HCT116 (cell line): ENCODE measurements at places on chromosomes 6 and 20. TPM values are rescaled to one million over a fixed set of nuclear protein-coding genes. Genes with fewer than 3 reads are reported as not detected.

Gene ATXN1
- 21.0 TPM for total RNA-seq

Gene SLC26A8
- total RNA-seq, result not detected

Gene PARD6B
- total RNA-seq, result 41.3 TPM

Gene TMEM244
- not detected for total RNA-seq

Gene TMEM200A
- total RNA-seq, result 22.9 TPM

Gene CNBD2
- total RNA-seq, result 3.1 TPM

Gene HLA-DRB1
- total RNA-seq, result 2.7 TPM

Gene KHDC1
- total RNA-seq, result 9.1 TPM

Gene TRIM40
- total RNA-seq, result not detected

Gene RAET1G
- total RNA-seq, result 0.37 TPM

Gene FRS3
- 5.9 TPM for total RNA-seq

Gene HUS1B
- 0.76 TPM for total RNA-seq

Gene HLA-DPA1
- total RNA-seq, result 0.89 TPM

Gene MYCT1
- not detected for total RNA-seq

Gene TM9SF4
- total RNA-seq, result 51.2 TPM

Gene GNL1
- total RNA-seq, result 113 TPM

Gene PKHD1
- not detected for total RNA-seq

Gene PRKN
- total RNA-seq, result 2.6 TPM

Gene ATP9A
- 16.8 TPM for total RNA-seq

Gene WTAP
- total RNA-seq, result 88.6 TPM

Gene PRL
- not detected for total RNA-seq

Gene SLC22A7
- total RNA-seq, result not detected

Gene BFSP1
- total RNA-seq, result 8.8 TPM

Gene ZNF831
- total RNA-seq, result 0.15 TPM

Gene GNMT
- total RNA-seq, result 0.57 TPM

Gene TRIM31
- not detected for total RNA-seq

Gene C20orf144
- total RNA-seq, result 0.37 TPM

Gene EYS
- not detected for total RNA-seq

Gene DSE
- total RNA-seq, result 38.5 TPM

Gene CLDN20
- total RNA-seq, result not detected

Gene FHL5
- total RNA-seq, result not detected

Gene EMILIN3
- total RNA-seq, result not detected

Gene MYLK4
- total RNA-seq, result 0.27 TPM

Gene LY6G6C
- total RNA-seq, result 0.54 TPM

Gene ZC3H12D
- 0.30 TPM for total RNA-seq

Gene PAX1
- total RNA-seq, result not detected

Gene EPPIN
- not detected for total RNA-seq

Gene SLA2
- total RNA-seq, result 0.12 TPM

Gene FAM184A
- 2.4 TPM for total RNA-seq

Gene BTNL2
- total RNA-seq, result not detected

Gene RNF8
- 28.0 TPM for total RNA-seq

Gene MAP3K7
- total RNA-seq, result 26.6 TPM

Gene CPNE5
- not detected for total RNA-seq

Gene NUP43
- total RNA-seq, result 51.0 TPM

Gene ZBTB46
- total RNA-seq, result 10.7 TPM

Gene ASIP
- not detected for total RNA-seq

Gene MYH7B
- total RNA-seq, result 0.74 TPM

Gene FNDC1
- total RNA-seq, result 0.07 TPM

Gene DNMT3B
- total RNA-seq, result 22.2 TPM

Gene DLK2
- 1.6 TPM for total RNA-seq

Gene GSTA2
- not detected for total RNA-seq

Gene CRYBG1
- 10.7 TPM for total RNA-seq

Gene DDX43
- total RNA-seq, result not detected

Gene LAMA2
- 8.2 TPM for total RNA-seq

Gene TDP2
- total RNA-seq, result 30.2 TPM

Gene TCF21
- 0.20 TPM for total RNA-seq

Gene MYLK2
- 0.34 TPM for total RNA-seq

Gene SLC17A2
- not detected for total RNA-seq

Gene OR2H2
- total RNA-seq, result not detected
